ENCODE measurements at places on chromosomes 1 and 21.

- no peak for DNase-seq
Observed at GRCh38 chr1:205049479-205049878, 6.5 kb downstream of the CNTN2 start.

DNA sequence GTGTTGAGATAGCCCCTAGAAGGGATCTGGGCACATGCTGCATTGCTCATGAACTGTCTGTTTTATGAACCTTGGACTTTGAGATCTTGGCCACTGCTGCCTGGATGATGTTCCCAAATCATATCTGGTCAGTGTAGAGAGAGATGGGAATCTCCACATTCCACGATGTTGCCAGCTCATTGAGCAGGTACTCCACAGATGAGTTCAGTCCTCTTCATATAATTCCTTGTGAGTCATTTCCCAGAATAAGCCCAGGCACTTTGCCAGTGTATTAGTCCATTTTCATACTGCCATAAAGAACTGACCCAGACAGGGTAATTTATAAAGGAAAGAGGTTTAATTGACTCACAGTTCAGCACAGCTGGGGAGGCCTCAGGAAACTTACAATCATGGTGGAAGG, 254.0 kb upstream of the RUNX1 start:
- peak; percentile 97 for DNase-seq

GRCh38 chr21:34942911-34943310, 106.2 kb downstream of the RUNX1 start:
- peak; percentile 59 for DNase-seq

DNA sequence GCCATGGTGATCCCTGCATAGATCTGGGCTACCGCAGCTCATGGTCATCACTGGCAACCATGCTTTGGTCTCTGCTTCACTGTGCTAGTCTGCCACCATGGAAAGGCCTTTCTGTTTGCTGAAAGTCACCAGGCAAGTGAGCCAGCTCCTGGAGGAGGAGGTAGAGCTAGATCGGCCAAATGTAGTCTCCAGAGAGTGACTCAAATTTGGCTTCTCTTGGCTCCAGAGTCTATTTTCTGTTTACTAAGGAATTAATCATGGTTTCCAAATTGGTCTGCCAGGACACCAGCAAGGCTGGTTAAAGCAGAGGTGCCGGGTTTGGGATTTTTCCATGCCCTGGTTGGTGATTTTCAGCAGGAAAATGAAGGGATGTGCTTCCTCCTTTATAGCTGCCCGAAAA, 52.7 kb upstream of the IVNS1ABP start:
- no peak for DNase-seq

- no peak for DNase-seq
Observed at GRCh38 chr1:100517515-100517914, 20.4 kb upstream of the GPR88 start.

DNA sequence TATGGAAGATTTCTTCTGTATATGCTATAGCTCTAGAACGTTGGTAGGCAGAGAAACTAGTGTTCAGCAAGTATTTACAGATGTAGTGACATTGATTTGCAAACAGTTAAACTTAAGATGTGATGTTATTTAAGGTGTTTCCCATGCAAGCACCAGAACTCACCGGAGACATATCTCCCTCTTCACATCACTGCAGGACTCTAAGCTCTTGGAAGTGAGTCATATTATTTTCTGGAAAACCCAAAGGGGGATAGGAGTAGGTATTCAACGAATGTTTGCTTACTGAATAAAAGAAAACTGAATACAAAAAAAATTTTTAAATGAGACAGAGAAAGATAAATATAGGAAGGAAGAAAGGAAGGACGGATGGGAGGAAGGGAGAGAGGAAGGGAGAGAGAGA, 25.0 kb downstream of the RGS4 start:
- no peak for DNase-seq

DNA sequence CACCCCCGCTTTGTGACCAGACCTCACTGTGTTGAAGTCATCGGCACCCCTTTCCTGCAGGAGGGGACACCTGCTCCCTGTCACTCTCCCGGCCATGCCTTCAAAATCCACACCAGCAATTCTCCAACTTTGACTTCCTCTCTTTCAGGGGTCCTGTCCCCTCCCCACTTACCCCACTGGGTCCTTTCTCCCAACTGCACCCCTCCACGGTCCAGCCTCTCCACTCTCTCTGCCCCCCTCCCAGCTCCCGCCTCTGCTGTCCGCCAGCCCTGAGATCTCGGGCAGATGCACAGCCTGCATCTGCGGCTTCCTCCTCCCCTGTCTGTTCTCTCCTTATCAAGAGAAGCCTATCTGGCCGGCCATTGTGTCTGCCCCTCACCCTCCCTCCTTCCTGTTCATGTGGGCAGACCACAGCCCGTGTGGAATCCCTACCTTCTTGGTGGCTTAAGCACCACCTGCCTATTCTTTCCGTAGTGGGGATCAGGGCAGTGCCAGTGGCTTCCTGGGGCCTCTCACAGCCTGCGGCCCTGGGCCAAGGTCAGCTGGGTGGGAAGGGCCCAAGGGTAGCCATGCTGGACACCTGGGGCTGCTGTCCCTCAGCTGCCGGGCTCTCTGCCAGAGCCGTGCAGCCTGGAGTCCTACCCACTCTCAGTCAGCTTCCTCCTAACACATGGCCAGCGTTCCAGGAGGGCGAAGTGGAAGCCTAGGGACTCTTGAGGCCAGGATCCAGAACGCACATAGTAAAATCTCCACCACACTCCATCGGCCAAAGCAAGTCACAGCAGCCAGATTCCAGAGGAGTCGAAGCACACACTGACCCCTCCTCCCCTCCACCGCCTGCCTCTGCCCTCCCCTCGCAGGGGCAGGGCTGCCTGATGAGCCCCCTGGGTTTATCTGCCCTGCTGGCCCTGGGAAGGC, 5.1 kb upstream of the HES4 start:
- DNase-seq = peak; percentile 55

- DNase-seq = no peak
Observed at GRCh38 chr1:110760321-110760720, 85.6 kb upstream of the KCNA3 start.

DNA sequence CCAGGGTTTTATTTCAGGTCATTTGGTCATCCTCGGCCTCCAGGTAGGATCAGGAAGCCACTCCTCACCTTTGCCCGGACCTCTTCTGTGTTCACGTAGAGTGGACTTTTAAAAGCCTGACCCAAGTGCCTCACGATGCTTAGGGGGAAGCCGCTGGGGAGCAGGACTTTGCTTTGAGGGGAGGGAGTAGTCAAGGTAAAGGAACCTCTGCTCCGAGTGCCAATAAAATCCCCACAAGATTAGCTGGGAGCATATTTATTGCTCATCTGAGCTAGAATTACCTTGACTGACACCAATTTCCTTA, 603 bp upstream of the DHRS3 start:
- DNase-seq = no peak

DNA sequence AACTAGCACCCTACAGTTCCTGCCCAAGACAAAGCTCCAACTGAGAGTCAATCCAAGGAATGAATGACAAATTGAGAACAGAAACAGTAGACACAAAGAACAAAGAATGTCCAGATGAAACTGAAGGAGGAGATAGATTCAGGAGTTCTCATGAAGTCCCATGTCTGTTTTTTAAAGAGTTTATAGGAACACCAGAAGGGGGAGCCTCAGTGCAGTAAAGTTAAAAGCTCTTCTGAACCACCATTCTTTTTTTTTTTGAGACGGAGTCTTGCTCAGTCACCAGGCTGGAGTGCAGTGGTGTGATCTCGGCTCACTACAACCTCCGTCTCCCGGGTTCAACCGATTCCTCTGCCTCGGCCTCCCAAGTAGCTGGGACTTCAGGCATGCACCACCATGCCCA, 323.6 kb downstream of the MRPL39 start:
- DNase-seq = peak; percentile 53

GRCh38 chr1:3342960-3343359, 111.5 kb upstream of the ARHGEF16 start:
- no peak for DNase-seq

DNA sequence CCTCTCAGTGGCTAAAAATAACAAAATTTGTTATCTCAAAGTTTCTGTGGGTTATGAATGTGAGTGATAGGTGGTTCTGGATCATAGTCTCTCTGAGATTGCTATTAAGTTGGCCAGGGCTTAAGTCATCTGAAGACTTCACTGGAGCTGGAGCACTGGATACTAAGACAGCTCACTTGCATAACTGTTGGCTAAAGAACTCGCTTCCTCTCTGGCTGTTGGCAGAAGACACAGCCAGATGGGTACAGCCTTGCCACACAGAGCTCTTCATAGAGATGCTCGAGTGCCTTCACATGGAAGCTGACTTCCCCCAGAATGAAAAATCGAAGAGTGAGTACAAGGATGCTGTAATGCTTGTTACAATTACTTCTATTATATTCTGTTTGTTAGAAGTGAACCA, 333.8 kb downstream of the ZP4 start:
- no peak for DNase-seq

DNA sequence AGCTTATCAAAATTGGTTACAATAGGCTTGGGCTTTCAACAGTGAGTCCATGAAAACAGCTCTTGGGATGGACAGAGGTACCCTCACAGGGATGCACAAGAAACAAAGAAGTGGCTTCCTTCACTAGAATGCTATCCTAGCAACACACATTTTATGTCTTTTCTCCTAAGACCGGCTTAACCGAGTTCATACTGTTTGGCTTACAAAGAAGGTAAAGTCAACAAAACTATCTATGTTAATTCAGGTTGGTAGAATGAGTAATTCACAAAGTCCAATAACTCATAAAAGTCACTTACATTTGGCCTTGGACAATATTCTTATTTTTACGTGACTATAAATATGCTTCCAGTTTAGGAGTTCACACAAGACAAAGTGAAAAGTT, 9.0 kb downstream of the ERG start:
- DNase-seq = no peak

GRCh38 chr1:31335007-31335406, 37.9 kb downstream of the FABP3 start:
- peak; percentile 32 for DNase-seq

DNA sequence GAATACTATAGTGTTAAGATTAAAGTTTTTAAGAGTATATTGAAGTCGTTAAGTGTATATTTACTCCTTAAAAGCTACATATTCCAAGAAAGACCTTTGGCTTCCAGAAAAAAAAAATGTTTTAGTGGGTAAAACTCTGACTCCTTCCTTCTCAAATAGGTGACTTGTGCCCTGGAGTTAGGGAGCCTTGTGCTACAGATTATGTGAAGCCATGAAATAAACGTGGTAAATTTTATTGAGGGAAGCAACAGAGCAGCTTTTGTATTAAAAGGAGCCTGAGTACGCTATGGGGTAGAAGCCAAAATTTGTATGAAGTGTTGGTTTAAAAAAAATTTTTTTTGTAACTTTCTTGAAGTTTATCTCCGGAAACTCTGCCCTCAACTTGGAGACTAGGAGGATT, 994 bp downstream of the RO60 start:
- no peak for DNase-seq

DNA sequence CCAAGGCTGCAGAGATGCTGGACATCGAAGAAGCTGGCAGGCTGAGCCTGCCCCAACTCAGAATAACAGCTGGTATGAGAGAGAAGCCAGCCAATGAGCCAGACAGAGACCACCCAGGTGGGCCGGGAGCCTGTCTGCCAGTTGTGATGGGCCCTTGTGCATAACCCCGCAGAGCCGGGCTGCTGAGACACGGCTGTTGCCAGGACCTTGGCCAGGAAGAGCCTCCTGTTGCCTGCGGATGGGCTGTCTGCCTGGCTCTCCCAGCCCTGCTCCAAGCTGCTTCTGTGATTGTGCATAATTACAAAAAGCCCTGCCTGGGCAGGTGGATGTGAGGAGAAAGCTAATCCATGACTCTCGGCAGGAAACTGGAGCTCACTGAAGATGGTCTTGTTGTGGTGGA, 126.5 kb downstream of the CAPN8 start:
- DNase-seq = no peak

GRCh38 chr21:36466061-36466511, 13.8 kb downstream of the CLDN14 start:
- DNase-seq = no peak

DNA sequence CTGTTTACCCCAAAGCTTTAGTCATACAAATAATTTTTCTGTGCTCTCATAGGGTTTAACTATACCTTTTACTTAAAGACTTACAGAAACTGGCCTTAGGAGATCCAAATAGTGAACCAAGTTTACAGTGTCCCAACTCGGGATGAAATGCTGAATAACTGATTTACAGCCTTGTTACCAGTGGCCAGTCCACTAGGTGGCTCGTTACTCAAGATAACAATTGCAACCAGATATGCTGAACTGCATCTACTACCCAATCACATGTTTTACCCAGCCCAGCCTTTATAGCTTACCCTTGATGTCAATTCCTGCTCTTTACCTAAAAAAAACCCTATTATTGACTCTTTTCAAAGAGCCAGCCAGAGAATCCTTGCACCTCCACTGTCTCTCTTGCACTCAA, 1148.8 kb upstream of the ADGRL4 start:
- DNase-seq = peak; percentile 5

DNA sequence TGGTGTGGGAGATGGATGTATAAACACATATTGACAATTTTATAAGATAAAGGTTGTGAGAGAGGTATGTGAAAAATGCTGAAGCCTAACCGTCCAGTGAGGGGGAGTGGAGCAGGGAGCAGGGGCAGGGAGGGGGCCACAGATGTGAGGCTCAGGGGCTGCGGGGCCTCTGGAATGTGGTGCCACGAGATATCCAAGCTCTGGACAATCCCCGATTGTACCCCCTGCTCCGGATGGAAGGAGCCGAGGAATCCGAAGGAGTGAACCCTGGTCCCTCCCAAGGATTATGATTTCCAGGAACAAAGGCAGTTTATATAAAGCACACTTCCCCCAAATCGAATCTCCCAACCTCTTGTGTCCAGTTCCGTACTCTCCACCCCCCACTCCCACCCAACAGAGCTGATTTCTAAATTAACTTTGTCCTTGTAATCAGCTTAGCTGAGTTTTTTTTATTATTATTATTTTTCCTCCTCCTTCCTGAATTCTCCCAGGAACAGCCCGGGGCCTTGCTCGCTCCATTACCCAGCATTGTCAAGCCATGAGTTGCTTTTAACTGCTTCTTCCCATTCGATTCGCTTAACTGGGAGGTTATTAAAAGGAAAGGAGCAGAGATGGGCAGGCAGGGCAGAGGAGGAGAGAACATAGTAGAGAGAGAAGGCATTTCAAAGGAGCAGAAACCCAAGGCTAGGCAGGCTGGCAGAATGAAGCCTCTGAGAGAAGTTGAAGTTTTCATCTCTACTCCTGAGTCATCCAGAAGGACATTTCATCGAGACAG, 9.4 kb downstream of the KIRREL1 start:
- DNase-seq = peak; percentile 44

GRCh38 chr1:93437976-93438605, 9.8 kb upstream of the FNBP1L start:
- DNase-seq = peak; percentile 63

Measured in fibroblast of upper back skin (primary cell).